CD8-positive, alpha-beta memory T cell (primary cell): ENCODE measurements at places on chromosomes 11 and 22. TPM values are rescaled to one million over a fixed set of nuclear protein-coding genes. Genes with fewer than 3 reads are reported as not detected.
A peak's percentile ranks its signal among the peaks of the same experiment; 100 is the strongest.

GRCh38 chr22:29641042-29641699 is 37.7 kb downstream of the NF2 start:
- no peak for DNase-seq

- no peak for DNase-seq
Observed at GRCh38 chr11:133619973-133620372, 87.7 kb upstream of the OPCML start.

- DNase-seq: no peak
Observed at GRCh38 chr11:128607819-128608218, 20.5 kb upstream of the ETS1 start.

DNA sequence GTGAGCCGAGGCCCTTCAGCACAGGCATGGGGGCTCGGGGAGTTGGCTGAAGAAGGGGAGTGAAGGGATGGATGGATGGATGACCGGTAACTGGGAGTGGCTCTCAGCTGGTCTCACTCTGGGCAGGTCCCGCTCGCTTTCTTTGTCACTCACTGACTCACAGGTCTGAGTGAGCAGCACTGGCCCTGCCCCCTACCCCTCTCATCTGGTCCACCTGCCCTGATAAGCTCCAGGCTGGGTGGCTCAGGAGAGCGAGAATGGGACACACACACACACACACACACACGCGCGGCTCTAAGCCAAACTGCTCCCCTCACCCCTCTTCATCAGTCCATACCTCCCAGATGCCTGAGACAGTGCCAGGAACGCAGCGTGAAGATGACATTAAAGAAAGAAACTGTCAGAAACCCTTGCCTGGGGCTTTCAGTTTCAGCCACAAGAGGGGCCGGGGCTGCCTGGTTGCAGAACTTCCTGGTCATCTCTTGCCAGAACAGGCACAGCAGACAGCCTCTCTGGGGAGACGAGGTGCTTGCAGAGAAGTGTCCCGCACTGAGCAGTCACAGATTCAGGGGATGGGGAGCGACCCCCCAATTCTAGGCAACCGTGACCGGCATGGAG is 16.5 kb upstream of the SHISAL1 start:
- DNase-seq: no peak

GRCh38 chr11:64407221-64407620 is 48.3 kb downstream of the RPS6KA4 start:
- no peak for DNase-seq

GRCh38 chr11:127639916-127640315 is 639.3 kb upstream of the KIRREL3 start:
- no peak for DNase-seq

DNA sequence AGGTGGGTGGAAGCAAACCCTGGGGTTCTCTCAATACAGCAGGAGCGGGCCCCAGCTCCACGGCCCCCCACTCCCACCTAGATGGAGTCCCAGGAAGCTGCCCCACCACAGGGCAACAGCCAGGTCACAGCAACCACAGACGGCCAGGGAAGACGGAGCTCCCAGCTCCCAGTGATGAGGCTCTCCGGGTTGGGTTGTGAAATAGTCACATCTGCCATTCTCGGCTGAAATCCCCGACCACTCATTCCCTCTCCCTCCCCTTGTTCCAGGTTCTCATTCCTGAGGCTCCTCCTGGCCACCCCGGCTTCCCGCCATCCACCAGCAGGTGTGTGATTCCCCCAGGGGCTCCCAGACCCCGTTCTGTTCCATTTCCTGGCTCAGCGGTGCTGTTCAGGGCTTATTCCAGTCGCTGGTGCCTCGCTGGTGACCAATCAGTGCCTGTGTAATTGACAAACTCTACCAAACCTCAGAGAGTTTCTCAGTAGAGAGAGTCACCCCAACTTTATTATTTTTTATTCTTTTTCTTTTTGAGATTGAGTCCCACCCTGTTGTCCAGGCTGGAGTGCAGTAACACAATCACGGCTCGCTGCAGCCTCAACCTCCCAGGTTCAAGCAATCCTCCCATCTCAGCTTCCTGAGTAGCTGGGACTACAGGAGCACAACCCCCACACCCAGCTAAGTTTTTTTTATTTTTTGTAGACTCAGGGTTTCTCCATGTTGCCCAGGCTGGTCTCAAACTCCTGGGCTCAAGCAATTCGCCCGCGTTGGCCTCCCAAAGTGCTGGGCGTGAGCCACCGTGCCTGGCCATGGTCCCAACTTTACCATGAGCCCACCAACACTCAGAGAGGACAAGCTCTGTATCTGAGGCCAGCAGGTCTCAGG is 63.2 kb downstream of the SHANK2 start:
- no peak for DNase-seq

DNA sequence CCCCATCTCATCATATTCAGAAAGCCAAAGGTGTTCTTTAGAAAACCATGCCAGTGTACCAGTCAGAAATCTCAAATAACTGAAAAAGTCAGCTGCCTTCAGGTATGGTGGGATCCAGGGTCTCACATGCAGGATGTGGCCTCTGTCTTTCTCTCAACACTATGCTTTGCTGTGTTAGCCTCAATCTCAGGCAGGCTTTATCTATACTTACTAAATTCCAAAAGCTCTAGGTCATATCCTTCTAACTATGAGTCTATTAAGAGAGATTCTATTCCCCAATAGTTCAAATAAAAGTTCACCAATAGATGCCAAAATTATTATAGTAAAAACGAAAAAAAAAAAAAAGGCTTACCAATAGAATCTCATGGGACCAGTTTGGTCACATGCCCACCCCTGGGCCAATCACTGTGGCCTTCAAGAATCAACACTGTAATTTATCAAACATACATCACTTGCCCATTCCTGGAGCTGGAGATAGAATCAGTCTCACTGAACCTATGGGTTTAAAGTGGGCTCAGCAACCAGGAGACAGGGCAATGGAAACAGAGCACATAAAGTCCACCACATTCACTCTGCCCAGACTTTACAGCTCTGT is 38.0 kb upstream of the APLNR start:
- DNase-seq: no peak

GRCh38 chr11:117295438-117296137 is 4.4 kb downstream of the BACE1-AS start:
- no peak for DNase-seq

- no peak for DNase-seq
Observed at GRCh38 chr11:119529936-119530335, 107.0 kb upstream of the THY1 start.

DNA sequence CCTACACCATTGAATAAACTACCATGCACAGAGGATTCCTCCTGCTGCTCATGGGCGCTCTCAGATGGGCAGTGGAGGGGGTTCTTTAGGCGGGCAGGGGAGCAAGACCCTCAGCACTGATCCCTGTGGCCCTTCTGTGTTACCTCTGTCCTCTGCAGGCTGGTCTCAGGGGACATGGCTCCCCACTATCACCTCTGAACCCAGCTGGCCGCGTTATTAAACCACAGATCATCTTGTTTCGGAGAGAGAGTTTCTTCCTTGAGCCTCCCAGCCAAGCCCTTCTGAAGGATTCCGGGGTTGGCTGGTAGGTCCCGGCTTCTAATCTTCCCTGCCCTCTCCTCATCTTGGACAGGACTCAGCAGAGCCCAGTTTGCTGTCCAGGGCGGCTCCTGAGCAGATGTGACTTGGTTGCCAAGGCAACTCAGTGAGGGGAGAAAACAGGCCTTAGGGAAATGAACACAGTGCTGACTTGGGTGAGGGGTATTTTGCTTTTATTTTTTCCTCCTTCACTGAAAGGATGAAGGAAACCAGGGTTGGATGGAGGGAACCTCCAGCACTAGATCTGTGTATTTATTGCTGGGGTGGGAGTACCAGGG is 13.3 kb downstream of the APOL3 start:
- no peak for DNase-seq

GRCh38 chr11:123258877-123259276 is 63.8 kb upstream of the CLMP start:
- no peak for DNase-seq

DNA sequence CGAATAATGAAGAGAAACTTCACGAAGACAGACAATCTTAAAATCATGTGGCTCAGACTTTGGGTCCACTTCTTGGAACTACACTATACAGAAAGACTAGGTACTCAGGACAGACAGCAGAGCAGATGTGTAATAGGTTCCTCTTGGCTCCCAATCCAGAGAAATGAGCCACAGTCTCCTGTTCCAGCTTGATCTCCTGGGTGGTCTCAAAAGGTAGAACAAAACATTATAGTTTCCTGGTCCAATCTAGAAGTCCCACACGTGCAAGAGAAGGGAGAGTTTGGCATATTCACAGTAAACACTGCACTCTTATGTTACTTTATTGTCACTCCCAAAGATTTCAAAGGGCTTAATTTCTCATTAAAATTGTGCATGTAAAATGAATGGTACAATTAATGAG is 134.5 kb upstream of the FIBIN start:
- DNase-seq: no peak

- no peak for DNase-seq
Observed at GRCh38 chr11:109512249-109512648, 90.3 kb downstream of the C11orf87 start.

- DNase-seq: peak; percentile 60
Observed at GRCh38 chr22:37428649-37429586, 1.6 kb upstream of the ELFN2 start.

The SCGB1D2 gene
- total RNA-seq: not detected

The MICAL2 gene
- total RNA-seq: 147 TPM

The ARFGAP2 gene
- total RNA-seq: 104 TPM

The CRYBB3 gene
- total RNA-seq: 0.26 TPM

The IFITM5 gene
- not detected for total RNA-seq

The WNT11 gene
- not detected for total RNA-seq
